Stimulated activated CD8-positive, alpha-beta memory T cell treated with anti-CD3 and anti-CD28 coated beads, Interleukin-4, amount 100 ng/mL, for 4 hours (primary cell): ENCODE measurements at places on chromosomes 2 and 18.

DNA sequence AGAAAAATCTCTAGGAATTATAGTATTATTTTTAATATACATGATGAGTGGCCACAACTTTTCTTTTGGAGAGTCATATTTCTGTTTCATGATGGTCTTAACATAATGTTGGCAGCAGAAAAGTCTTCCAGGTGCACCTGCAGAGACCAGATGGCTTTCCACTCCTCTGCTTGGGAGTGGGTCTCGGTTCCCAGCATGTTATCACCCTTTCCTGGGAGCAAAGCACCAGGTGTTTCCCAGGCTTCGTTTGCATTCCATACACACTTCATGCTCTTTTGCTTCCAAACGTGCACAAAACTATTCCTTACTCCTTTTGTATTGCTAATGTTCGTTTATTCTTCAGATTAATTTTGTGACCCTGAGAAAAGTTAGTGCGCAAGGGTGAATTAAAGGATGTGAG is 305.2 kb downstream of the CDH2 start:
- DNase-seq, result no peak

- DNase-seq, result no peak
Observed at GRCh38 chr2:169010633-169011460, 20.3 kb downstream of the ABCB11 start.

GRCh38 chr18:13039806-13040205 is 48.6 kb downstream of the CEP192 start:
- DNase-seq, result no peak

GRCh38 chr2:220795705-220796104 is 776.4 kb downstream of the EPHA4 start:
- DNase-seq, result no peak

DNA sequence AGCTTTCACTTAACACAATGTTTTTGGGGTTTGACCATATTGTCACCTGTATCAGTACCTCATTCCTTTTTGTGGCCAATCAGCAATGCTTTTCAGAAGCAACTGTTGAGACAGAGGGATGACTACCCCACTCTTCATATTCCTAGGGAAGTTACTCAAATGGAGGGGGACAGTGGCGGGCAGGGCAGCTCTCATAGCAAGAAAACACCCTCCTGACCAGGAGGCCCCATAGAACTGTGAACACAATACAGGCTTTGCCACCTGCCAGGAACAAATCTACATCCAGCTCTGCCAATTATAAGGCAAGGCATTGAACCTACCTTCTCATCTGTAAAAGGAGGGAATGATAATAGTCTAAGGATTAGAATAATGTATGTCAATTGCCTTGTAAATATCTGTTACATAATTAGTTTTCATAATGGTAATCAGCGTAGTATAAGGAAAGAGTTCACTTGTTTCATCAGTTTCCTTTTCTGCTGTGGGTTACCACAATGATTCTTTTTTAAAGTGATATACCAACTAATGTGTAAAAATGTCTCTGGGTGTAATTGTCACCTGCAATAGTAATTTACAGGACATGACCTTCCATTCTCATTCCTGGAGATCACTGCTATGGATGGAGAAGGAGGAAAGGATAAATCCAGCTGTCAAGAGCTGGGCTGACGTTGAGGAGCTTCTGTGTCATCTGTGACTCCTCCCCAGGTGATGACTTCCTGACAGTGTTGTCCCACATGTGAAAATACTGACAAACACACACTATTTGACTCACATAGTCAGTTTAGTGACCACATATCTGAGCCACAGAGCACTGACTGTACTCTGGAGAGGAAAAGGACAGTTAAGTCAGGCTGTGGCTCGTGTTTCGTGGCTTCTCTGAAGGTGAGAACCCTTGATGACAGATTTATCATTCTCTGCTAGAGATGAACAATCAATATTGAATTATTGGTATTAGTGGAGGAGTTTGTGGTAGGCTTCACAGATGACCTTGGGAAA is 13.5 kb downstream of the ALPK2 start:
- peak; percentile 20 for DNase-seq

DNA sequence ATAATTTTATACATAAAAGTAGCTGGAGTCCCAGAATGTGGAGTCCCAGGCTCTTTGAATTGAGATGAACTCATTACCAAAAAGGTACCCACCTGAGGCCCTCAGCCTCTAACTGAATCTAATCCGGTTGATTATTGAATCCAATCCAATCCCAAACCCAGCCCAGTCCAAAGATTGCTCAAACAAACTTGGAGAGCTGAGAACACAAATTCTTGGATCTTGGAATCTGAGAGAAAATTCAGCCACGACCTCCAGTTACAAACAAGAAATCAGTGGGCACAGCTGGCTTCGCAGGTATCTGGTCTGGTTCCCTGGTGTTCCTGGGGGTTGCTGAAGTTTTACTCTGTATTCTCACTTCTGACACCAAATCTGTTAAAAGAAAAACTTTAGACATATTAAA is 28.4 kb upstream of the RHOB start:
- DNase-seq, result no peak

DNA sequence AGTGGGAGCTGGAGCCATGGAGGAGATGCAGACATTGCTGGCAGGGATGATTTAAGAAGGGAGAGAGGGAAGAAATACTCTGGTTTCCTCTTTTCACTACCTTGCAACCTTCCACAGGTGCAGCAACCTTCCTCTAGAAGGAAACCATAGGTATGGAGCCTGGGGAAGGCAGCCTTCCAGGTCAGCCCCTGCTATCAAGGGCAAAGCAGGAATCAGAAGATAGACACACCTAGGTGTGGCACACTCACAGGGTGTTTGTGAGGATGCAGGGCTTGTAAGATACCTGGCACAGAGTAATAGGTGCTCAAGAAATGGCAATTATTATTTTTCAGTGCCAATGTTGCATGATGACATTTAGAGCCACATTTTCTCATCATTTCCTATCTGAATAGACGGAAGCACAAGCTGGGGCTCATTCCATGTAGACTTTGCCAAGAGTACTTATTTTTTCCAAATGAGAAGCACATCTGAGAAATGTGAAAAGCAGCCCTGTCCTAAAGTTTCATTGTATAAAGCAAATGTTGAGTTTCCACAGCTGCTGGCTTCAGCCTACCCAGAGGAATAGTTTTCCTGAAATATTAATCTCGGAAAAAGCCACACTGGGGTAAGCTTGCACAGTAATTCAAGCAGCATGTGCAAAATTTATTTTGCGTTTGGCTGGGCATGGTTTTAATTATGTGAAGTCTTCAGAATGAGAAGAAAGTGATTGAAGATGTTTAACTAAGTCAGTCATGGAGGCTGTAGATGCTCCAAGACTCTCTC is 20.6 kb downstream of the EVA1A start:
- DNase-seq, result no peak

GRCh38 chr2:104344985-104345384 is 508.9 kb upstream of the POU3F3 start:
- no peak for DNase-seq

- no peak for DNase-seq
Observed at GRCh38 chr2:164620873-164621763, at the start of gene GRB14. GRB14 (minus strand) TSS chr2:164621482; CDS start chr2:164621309, 173 bp downstream.

- no peak for DNase-seq
Observed at GRCh38 chr18:6434987-6435709, 20.4 kb upstream of the L3MBTL4 start.

DNA sequence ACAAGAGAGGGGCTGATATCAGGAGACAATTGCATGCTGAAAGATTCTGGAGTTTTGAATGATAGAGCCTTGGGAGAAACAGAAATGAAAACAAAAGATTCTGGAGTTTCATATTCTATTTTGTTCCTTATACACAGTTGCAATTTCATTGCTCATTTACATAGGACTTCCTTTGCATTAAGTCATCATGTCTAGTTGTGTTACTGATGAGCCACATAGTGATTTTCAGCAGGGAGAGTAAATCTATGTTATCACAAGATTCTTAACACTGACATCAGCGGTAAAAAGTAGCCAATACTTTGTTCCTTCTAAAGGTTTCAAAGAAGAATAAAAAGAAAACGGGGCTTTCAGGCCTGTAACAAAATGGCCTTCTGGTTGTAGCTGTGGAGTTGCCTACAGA is 7.1 kb downstream of the ADAM17 start:
- DNase-seq, result no peak

DNA sequence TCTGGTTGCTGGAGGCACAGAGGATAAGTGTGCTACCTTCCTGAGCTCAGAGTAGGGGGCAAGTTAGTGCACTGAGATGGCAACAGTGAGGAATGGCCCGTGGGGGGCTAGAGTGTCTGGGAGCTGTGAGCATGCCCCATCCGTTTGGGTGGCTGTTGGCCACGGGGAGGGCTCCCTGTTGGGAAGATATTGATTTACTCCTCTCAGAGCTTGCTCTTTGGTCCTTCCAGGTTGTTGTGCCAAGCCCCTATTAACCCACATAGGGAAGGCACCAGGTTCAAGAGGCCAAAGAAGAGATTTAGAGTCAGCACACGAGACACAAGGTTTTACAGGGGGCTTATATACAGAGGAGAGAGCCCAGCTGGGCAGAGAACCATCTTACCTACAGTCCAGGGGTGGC is 318.8 kb downstream of the TSN start:
- no peak for DNase-seq

DNA sequence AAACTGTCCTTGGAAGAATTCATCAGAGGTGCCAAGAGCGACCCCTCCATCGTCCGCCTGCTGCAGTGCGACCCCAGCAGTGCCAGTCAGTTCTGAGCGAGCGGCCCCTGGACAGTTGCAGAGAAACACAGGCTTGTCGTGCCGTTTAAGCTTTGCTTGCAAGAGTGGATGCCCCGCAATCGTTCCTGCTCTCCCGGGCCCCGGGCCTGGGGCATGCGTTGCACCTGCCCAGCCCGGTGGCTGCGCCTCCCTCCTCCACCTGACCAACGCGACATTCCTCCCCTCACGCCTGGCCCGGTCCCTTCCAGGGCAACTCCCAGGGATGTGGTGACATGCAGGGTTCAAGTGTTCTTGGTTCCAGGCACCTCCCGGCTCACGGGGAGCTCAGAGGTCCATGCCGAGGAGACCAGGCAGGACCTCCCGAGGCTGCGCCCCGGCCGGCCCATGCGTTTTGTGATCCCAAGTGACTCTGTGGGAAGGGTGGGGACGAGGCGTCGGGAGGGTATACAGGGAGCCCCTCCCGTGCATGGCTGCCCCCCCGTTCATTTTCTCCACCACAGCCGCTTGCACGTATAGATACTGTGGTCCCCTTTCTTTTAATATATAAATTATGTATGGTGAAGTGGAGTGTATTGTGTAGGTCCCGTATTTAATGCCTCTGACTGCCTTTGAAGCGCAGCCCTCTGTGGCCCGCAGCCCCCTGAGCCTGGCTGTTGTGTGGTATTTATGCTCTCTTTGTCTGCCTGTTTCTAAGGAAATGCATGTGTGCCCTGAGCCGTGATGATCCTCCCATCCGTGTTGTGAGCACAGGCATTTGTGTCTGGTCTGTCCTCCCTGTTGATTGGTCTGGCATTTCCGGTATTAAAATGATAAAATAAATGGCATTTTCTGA is 21.2 kb downstream of the ODC1 start:
- no peak for DNase-seq

DNA sequence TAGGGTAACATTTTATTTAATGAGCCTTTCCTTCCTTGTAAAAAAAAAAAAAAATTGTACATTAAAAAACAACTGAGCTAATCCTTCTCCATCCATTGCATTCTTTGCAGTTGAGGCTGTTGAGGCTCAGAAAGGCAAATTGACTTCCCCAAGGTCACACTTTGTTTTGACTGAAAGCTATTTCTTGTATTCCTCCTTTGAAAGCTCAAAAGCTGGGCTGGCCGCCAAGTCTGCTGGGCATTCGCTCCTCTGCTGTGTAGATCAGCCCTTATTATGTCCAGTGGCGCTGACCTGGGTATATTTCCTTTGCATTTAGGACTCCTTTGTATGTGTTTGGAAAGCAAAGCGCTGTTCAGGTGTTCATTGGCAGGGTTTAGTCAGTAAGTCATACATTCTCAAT is 44.0 kb downstream of the SGPP2 start:
- DNase-seq, result no peak

- DNase-seq, result no peak
Observed at GRCh38 chr2:203077451-203077850, 62.8 kb downstream of the NBEAL1 start.

DNA sequence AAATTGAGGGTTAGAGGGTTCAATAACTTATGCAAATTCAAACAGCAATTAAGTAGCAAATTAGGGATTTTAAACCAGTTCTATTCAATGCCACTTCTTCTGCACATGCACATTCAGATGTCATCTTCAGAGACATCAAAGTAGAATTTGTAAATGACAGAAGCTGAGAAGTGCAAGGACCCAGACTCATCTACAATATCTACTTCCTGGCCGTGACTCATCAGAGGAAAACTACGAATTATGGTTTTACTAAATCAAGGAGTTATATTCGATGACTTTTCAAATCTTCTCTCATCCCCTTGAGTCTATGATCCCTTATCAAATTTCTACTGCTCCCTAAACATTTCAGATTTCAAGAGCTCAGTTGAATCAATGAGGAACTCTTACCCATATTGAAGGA is 20.0 kb upstream of the STAT4 start:
- no peak for DNase-seq

DNA sequence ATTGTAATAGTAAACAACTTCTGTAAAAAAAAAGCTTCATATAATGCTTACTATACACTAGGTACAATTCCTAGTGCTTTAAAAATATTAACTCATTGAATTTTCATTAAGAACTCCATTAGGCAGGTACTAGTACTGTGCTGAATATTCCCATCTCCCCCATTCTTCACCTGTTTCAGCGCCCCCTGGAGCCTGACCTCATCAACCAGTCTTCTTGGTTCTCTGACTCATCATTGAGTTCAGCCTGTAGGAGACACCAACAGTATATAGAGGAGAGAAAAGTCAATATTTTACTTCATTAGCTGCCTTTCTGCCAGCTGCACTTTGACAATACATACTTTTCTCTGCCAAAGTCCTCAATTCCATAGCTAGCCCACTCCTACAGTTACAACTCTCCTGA is 1009.9 kb upstream of the KLHL29 start:
- DNase-seq, result no peak

- no peak for DNase-seq
Observed at GRCh38 chr2:140085674-140086073, 1305.5 kb upstream of the NXPH2 start.

DNA sequence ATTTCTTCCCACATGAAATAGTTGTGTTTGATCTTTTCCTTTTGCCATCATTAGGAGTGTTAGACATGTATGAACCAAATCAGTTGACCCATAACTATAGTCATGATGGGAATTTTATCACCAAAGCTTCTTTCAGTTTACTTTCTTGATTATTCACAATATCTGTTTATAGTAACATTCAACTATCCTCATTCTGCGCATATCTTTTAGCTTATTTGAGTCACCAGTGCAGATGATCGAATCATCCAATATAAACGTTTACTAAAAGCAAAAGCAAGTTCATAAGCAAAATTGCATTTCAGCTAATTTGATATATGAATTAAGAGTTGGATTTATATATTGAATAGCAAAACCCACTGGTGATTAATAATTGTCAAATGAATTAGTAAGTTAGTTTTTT is 216.4 kb downstream of the XIRP2 start:
- no peak for DNase-seq

DNA sequence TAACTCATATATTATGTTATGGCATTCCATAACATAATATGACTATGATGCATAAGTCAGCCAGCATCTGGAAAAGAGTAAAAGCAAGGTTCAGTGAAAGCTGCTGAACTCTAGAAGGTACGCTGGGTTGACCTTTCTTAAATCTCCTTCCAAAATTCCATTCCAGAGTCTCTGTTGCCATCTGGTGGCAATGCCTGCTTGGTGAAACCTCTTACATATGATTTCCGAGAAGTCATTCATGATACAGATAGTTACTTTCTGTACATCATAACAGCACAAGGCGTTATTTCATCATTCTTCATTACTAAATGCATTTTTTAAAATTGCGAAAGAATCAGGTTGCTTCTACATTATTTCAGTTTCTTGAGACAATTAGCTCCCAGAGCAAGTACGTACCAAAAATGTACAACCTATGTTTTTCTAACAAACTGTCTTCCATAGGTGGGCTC is 7.0 kb upstream of the EPG5 start:
- DNase-seq, result no peak

- no peak for DNase-seq
Observed at GRCh38 chr18:30103881-30104280, 938.7 kb downstream of the DSC3 start.
